ENCODE measurements at places on chromosomes 3 and 15.

GRCh38 chr3:124261306-124261705, 269.4 kb upstream of the ROPN1 start:
- H3K4me3 ChIP-seq = no peak overlapping the region
- DNase-seq = no peak
- no peak overlapping the region for H3K27ac ChIP-seq
- no peaks in the 10 kb centered on the region for H3K4me1 ChIP-seq

GRCh38 chr3:113228498-113229286, 17.3 kb downstream of the BOC start:
- no peaks in the 10 kb centered on the region for H3K27me3 ChIP-seq
- H3K4me3 ChIP-seq = no peak overlapping the region
- H3K4me1 ChIP-seq = peaks cover 13% of the 10 kb centered on the region
- no peak for DNase-seq

DNA sequence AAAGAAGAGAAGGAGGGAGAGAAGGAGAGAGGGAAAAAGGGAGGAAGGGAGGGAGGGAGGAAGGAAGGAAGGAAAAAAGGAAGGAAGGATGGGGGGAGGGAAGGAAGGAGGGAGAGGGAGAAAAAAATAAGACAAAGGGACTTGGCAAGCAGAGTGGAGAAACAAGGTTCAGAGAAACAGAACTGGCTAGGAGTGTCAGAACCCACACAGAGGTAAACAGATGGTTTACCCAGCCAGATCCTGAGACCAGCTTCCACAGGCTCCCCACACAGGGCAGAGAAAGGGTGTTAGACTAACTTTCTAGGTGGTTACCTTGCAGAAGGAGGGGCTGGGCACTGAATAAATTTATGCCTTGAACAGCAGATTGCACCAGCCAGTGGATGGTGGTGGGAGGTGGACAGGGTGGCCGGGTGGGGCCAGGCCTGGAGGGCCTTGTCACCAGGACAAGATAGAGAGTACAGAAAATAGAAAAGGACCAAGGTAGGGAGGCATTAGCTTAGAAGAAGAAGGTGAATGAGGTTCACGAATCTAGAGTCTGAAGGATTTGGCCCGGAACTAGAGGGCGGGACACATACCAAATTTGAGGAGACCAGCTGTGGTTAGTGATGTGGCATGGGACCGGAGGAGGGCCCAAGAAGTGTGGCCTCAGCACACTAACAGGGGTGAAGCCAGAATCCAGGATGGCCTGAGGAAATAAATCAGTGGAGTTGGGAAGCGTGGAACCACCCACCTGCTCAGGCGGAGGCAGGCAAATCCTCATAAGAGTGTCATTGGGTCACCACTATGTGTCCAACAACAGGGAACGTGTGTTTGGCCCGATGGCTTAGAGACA, 1.2 kb upstream of the TM4SF1 start:
- DNase-seq = no peak
- no peaks in the 10 kb centered on the region for H3K36me3 ChIP-seq
- H3K27ac ChIP-seq = peak overlapping the region; percentile 79
- no peak overlapping the region for H3K4me3 ChIP-seq
- H3K4me1 ChIP-seq = peaks cover 27% of the 10 kb centered on the region

DNA sequence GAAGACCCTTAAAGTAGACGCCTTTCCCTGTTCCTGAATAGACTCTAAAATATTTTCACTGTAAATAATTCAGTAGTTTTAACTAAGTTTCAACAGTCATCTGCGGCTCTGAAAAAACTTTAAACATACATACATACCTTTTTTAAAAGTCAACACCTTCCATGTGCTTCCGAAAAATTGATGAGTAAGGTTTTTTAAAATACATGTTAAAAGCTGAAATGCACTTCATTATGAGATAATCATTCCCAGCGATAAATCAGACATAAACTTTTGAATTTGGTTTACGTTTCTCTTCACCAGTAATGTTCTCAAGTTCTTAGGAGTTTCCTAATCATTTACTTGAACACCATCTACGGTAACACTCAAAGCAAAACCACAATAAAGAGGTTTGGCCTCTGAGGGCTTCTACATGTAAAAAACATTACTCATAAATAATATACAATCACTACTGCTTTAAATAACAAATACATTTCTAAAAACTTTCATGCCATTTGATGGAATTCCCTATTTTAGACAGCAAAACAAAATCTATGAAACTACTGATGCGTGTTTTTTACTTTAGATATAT, 403.5 kb downstream of the SHQ1 start:
- peak overlapping the region; percentile 63 for H3K4me3 ChIP-seq
- no peak for DNase-seq

- H3K27me3 ChIP-seq = no peaks in the 10 kb centered on the region
- no peak overlapping the region for H3K4me3 ChIP-seq
- no peaks in the 10 kb centered on the region for H3K4me1 ChIP-seq
- H3K36me3 ChIP-seq = no peaks in the 10 kb centered on the region
- H3K27ac ChIP-seq = no peak overlapping the region
Observed at GRCh38 chr3:108835101-108835500, 12.5 kb downstream of the TRAT1 start.

DNA sequence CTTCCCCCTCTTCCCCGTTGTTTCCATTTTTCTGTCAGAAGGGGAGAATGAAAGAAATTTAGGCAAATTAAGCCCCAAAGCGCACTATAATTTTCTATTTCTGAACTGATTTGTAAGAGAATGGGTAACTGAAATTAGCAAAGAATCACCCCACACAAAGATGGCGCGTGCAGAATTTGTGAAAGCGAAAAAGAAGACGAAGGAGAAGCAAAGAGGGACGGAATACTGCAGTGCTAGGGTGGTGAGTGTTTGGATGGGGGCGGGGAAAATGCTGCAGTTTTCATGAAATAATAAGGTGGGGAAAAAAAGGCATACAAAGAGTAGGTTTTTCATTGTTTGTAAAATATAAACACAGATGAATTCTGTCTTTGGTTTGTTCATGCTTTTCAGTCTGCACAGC, 4.6 kb upstream of the CTNNB1 start:
- no peaks in the 10 kb centered on the region for H3K36me3 ChIP-seq
- H3K27me3 ChIP-seq = no peaks in the 10 kb centered on the region
- no peak overlapping the region for H3K27ac ChIP-seq
- no peak overlapping the region for H3K4me3 ChIP-seq
- no peaks in the 10 kb centered on the region for H3K4me1 ChIP-seq

GRCh38 chr3:140276703-140277102, 341.7 kb downstream of the CLSTN2 start:
- no peaks in the 10 kb centered on the region for H3K27me3 ChIP-seq
- no peak overlapping the region for H3K27ac ChIP-seq
- no peak overlapping the region for H3K4me3 ChIP-seq
- DNase-seq = no peak
- no peaks in the 10 kb centered on the region for H3K4me1 ChIP-seq

GRCh38 chr15:98428253-98428989, 219.9 kb upstream of the IGF1R start:
- peak overlapping the region; percentile 19 for H3K4me3 ChIP-seq
- DNase-seq = peak; percentile 68
- H3K36me3 ChIP-seq = no peaks in the 10 kb centered on the region
- H3K4me1 ChIP-seq = no peaks in the 10 kb centered on the region
- peak overlapping the region; percentile 64 for H3K27ac ChIP-seq

- H3K27ac ChIP-seq = no peak overlapping the region
- H3K4me3 ChIP-seq = no peak overlapping the region
- H3K27me3 ChIP-seq = no peaks in the 10 kb centered on the region
- no peak for DNase-seq
Observed at GRCh38 chr3:50392101-50392715, 32.9 kb upstream of the TMEM115 start.

- no peaks in the 10 kb centered on the region for H3K27me3 ChIP-seq
- no peaks in the 10 kb centered on the region for H3K36me3 ChIP-seq
- H3K27ac ChIP-seq = peak overlapping the region; percentile 72
- no peak for DNase-seq
- H3K4me1 ChIP-seq = peaks cover 71% of the 10 kb centered on the region
- H3K4me3 ChIP-seq = no peak overlapping the region
Observed at GRCh38 chr15:64635499-64636495, 139.6 kb downstream of the RBPMS2 start.

All from transverse colon (tissue), 4 donors.